ENCODE measurements at places on chromosomes 1 and 21.

DNA sequence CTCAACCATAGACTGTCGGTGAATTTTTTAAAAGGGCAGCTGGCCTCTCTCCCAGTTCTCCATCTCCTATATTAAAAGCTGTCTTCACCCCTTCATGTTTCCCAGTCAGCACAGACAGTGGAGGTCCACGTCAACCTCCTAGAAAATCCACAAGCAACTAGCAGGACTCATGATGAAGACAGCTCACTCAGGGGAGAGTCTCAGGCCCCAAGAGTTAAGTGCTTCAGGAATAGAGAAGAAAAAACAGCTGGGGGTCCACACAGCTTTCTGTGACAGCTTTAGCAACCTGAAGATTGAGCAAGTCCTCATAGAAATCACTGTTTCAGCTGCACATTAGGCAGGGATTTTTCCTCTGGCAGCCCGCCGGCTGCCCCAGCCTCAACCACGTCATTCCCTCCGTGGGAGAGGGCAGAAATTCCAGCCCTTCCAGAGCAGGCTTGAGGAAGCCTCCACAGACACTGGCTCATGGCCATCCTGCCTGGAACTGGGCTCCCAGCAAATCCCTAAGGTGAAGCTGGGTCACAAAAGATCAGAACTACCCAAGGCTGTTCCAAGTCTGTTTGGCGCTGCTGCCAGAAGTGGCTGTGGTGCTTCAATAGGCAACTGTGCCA is 15.2 kb downstream of the GPR161 start:
- no peak for DNase-seq

DNA sequence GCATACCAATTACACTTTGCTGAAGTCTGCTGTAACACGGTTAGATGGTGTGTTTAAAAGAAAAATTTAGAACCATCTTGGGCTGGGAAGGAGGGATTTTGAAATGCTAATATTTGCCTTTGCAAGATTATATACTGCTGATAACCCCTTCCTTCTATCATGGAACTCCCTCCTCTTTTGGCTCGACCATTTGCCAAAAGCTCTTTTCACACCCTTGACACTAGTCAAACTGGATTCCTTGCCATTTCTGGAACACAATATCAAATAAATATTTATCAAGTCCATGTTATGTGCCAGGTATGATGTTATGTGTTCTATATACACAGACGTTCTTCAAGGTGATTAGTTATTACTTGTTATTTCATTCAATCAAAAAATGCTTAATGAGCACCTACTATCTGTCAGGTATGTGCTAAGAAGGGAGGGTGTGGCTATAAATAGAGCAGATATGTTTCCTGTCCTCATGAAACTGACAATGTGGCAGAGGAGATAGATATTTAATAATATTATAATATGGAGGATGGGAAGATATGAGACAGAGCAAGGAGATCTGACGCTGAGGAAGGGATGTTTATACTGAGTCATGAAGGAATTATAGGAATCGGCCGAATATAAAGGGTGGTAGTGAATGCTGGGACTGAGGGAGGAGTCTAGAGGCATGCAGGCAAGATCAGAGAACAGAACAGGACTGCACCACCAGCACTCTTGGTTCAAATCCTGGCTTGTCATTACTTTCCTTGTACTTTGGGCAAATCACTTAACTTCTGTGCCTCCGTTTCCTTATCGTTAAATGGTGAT is 16.1 kb upstream of the XPR1 start:
- no peak for DNase-seq

GRCh38 chr1:207659545-207660153 is 14.7 kb downstream of the CR1L start:
- DNase-seq = no peak

GRCh38 chr1:10637834-10638558 is 158.4 kb downstream of the CASZ1 start:
- DNase-seq = no peak

DNA sequence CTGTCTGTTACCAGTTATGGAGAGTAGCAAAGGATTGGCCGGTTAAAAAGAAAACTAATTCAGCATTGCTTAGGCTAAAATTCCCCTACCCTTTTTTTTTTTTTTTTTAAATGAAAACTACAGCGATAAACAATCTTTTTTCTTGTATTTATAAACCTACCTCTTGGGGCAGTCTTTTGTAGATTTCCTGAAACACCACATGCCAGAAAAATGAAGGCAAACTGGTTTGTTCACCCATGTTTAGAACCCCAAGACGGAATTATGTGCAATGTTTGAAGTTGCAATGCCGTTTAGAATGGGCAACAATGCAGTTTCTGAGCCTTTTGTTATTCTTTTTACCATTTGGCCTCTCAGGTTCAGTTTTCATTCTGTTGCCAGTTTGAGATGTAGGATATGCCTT is 59.1 kb downstream of the PRDM2 start:
- DNase-seq = no peak

DNA sequence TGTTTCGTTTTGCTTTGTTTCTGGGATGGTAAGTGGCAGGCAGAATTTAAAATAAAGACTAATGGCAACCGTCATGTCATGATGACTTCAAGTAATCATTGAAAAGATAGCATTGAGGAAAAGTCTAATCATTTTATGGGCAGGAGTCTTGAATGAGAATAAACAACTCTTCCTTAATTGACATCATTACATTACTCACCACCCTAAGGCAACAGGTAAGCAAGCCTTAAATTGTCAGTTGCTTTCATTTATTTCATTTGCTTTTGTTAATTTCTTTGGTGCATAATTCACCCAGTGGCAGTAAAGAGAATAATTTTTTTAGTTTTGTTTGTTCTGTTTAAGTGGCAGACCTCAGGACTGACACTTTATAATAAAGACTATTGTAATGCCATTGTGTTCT is 669.0 kb downstream of the RWDD3 start:
- DNase-seq = no peak
